ENCODE measurements at places on chromosomes 11 and 22.

DNA sequence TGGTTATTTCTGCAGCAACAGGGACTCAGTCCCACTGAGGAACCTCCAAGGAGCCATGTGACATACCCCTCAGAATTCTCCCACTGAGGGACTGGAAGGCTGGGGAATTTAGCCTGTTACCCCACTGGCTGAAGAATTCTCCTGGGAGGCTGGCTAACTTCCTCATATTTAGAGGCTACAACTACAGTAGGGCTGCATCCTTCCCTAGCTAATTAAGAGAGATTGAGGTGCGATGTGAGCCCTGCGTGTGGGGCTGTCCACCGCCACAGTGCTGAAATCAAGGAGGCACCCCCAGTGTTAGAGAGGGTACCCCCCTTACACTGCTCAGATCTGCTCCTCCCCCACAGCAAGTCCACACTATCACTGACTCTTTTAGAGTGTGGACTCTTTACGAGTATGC, 21.1 kb downstream of the EIF3F start:
- no peak for DNase-seq

GRCh38 chr11:129652835-129653234, 162.8 kb upstream of the TMEM45B start:
- DNase-seq: no peak

GRCh38 chr22:28952857-28953256, 69.5 kb downstream of the ZNRF3 start:
- no peak for DNase-seq

DNA sequence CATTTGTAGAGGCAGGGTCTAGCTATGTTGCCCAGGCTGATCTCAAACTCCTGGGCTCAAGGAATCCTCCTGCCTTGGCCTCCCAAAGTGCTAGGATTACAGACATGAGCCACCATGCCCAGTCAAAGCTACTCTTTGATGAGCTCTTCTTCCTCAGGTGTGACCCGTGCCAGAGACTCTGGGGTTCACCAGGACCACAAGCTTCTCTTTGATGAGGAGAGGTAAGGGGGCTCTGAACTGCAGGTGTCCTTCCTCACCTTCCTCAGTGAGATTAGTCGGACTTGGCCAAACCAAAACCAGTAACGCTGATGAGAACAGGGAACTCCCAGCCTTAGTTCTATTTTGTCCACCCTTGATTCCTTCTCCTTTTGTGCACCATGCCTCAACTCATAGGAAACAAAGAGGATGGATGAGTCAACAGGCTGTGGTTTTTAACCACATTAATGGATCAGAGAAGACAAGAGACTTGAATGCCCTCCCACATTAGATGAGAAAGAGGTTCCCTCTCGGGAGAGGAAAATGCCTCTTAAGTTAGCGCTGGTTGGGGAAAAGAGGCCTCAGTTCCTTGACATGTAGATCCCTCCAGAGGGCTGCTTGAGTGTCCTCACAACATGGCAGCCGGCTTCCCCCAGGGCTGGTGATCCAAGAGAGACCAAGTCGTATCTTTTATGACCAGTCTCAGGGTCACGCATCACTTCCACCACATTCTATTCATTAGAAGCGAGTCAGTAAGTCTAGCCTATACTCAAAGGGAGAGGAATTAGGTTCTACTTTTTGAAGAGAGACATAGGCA, 25.7 kb upstream of the CTR9 start:
- no peak for DNase-seq

- no peak for DNase-seq
These were observed 111.1 kb downstream of the FBXO7 start for GRCh38 chr22:32585737-32586136.

Data from activated gamma-delta T cell treated with anti-CD3 and anti-CD28 coated beads, Interleukin-2, amount 50 U/mL, for 16 hours (primary cell).